Activated T-helper 1 cell treated with anti-CD3 and anti-CD28 coated beads, Interleukin-12 subunit alpha, Interleukin-12 subunit beta, Interleukin-2, Interleukin-4 antibody, amounts not matched to agents 30 ng/mL and 10 ng/mL and 1 ng/mL, durations not matched to agents 14 hours and 24 hours and 36 hours (primary cell): ENCODE measurements at places on chromosomes 4 and X.

DNA sequence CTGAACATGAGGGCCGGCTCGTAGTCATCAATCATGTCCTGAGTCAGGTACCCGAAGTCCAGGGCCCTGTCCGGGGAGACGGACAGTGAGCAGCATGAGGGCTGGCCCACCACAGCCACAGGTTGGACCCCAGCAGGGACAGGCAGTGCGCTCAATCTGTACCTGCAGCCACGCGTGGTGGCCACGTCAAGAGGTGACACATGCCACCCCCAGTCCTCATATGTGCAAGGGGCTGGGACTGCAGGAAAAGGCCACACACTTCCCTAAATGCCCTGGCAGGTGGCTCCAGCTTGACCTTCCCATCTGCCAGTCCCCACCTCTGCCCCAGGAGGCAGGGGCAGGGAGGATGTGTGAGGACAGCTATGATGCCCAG is 73.8 kb upstream of the MXD4 start:
- H3K4me1 ChIP-seq: no peaks in the 10 kb centered on the region
- H3K4me3 ChIP-seq: no peak overlapping the region
- H3K36me3 ChIP-seq: no peaks in the 10 kb centered on the region
- no peak overlapping the region for H3K27ac ChIP-seq
- H3K27me3 ChIP-seq: no peaks in the 10 kb centered on the region
- DNase-seq: no peak

- no peak for DNase-seq
- no peaks in the 10 kb centered on the region for H3K4me1 ChIP-seq
- H3K27me3 ChIP-seq: no peaks in the 10 kb centered on the region
- no peak overlapping the region for H3K27ac ChIP-seq
- H3K4me3 ChIP-seq: no peak overlapping the region
- no peaks in the 10 kb centered on the region for H3K36me3 ChIP-seq
Measured at GRCh38 chr4:180812783-180813182, 1430.4 kb upstream of the TENM3 start.

DNA sequence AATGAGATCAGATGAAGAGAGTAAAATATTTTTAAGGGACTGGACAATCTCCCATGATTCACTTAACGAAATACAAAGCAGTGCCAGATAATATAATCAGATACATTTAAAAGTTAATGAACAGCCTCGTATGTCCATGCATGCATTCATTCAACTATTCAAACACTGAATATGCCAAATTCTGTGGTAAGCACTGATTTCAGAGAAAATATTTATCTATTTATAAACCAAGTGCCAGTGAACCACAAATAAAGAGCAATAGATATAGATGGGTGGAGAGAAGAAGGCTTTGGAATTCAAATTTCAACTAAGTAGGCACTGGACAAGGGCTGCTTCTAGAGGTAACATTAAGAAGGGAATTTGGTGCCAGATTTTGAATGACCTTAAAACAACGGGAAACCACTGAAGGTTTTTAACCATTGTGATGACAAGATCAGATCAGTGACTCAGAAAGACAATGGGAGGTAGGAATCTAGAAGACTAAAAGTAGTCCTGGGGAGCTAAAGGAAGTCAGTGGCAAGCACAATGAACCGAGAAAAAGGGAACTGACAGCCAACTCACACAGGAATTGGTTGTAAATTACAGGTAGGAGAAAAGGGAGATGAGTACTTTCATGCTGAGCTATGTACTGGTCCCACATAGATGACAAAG is 14.2 kb downstream of the ELOVL6 start:
- peaks cover 18% of the 10 kb centered on the region for H3K36me3 ChIP-seq
- peaks cover 31% of the 10 kb centered on the region for H3K4me1 ChIP-seq
- no peaks in the 10 kb centered on the region for H3K27me3 ChIP-seq
- peak overlapping the region; percentile 30 for H3K27ac ChIP-seq

DNA sequence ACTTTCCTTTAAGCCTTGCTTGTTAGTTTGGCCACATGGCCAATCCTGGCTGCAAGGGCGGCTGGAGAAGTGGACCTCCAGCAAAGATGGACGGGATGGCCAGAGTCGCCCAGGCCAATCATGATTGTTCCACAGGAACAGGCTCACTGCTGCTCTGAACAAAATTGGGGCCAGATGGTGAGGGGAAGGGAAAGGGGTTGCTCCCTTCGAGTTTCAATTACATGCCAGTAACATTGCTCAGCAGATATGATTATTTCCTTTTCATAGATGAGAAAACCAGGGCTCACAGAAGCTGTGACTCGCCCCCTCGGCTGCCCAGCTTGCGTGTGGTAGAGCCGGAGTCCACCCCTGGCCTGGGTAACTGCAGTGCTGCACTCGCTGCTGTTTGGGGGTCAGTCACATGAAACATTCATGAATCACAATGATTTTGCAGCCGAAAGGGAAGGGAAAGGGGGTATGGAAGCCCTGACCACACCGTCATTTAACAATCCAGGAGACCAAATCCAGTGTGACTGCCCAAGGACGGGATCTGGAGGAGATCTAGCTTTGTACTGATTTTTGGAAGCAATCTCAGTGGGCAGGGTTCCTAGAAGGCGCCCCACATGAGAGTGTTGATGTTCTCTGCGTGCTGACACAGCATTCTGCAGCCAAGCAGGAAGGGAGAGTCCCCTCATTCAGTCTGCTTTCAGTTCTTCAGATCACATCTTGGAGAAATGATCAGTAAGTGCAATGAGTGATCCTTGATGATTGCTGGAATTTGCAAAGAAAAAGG is 77.3 kb upstream of the MSX1 start:
- no peak overlapping the region for H3K27ac ChIP-seq
- no peaks in the 10 kb centered on the region for H3K27me3 ChIP-seq
- H3K36me3 ChIP-seq: no peaks in the 10 kb centered on the region
- no peaks in the 10 kb centered on the region for H3K4me1 ChIP-seq

DNA sequence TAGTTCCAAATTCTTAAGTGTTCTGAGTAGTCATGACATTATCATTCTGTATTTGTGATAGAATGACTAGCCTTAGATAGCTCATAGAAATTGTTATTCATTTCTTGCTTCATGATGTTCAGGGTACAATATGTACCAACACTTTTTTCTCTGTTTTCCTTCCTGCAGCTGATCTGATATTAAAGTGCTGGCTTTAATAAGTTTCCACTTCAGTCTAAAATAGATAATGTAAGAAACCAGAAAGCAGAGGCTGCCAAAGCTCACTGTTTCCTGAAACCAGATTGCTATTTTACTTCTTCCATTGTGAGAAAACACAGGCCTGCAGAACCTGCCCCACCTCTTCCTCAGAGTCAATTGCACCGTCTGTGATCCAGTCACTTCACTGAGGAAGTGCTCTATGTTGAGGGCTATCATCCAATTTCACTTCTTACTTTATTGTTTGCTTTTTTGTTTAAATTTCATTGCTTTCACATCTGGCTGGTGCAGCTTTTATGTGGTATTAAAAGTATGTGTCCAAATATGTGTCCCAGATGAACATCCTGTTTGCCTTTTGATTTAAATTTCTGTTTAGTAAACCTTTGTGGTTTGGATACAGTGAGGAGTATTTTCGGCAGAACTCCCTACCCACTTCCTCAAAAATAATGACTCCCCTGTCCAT is 652.1 kb downstream of the ANKRD50 start:
- H3K36me3 ChIP-seq: no peaks in the 10 kb centered on the region
- no peak for DNase-seq
- no peaks in the 10 kb centered on the region for H3K27me3 ChIP-seq
- no peak overlapping the region for H3K4me3 ChIP-seq
- H3K4me1 ChIP-seq: no peaks in the 10 kb centered on the region

- no peaks in the 10 kb centered on the region for H3K4me1 ChIP-seq
- no peak for DNase-seq
- no peaks in the 10 kb centered on the region for H3K36me3 ChIP-seq
- no peaks in the 10 kb centered on the region for H3K27me3 ChIP-seq
- no peak overlapping the region for H3K4me3 ChIP-seq
Measured at GRCh38 chr4:17187003-17187402, 288.6 kb upstream of the LDB2 start.

DNA sequence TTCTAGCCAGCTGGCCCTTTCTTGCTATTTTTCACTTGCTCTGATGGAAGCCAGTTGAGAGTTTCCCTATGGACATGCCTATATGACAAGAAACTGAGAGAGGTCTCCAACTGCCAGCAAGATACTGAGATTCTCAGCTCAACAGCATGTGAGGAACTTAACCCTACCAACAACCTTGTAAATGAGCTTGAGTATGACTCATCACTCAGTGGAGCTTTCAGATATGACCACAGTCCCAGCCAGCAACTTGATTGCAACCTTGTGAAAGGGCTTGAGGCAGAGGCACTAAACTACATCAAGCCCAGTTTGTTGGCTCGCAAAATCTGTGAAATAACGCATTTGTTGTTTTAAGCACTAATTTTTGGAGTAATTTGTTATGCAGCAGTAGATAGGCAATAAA is 175.8 kb downstream of the COMMD8 start:
- H3K36me3 ChIP-seq: no peaks in the 10 kb centered on the region
- no peak for DNase-seq
- H3K4me1 ChIP-seq: no peaks in the 10 kb centered on the region

GRCh38 chr4:186685767-186686183 is 37.9 kb downstream of the FAT1 start:
- no peaks in the 10 kb centered on the region for H3K36me3 ChIP-seq
- no peak for DNase-seq
- no peaks in the 10 kb centered on the region for H3K27me3 ChIP-seq
- no peaks in the 10 kb centered on the region for H3K4me1 ChIP-seq
- H3K27ac ChIP-seq: no peak overlapping the region
- H3K4me3 ChIP-seq: no peak overlapping the region

DNA sequence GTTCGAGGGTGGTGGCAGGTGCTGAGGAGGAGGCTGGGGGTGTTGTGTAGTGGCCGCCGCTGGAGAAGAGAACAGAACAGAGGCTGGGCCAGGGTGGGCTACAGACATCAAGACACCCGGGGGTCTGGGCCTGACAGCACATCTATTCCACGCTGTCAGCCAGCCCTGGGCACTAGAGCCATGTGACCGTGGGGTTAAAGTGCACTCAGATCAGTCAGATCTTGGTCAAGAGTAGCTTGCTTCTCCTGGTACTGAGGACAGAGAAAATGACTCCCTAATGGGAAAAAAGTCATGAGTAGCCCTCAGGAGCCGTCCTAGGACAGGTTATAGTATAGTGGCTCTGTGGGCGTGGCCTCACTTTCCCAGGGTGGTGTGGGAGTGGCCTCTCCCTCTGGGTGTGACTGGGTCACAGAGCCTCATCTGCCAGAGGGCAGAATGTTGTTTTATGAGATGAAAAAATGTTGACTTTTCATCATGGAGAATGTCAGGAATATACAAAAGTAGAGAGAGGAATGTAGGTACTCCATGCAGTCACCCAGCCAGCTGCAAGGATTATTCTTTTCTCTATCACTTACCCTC is 19.4 kb downstream of the TRMT44 start:
- H3K4me1 ChIP-seq: no peaks in the 10 kb centered on the region
- no peak overlapping the region for H3K27ac ChIP-seq
- no peak overlapping the region for H3K4me3 ChIP-seq
- H3K36me3 ChIP-seq: peaks cover 17% of the 10 kb centered on the region
- H3K27me3 ChIP-seq: no peaks in the 10 kb centered on the region
- DNase-seq: no peak

- H3K27me3 ChIP-seq: peaks cover 2% of the 10 kb centered on the region
- H3K4me1 ChIP-seq: no peaks in the 10 kb centered on the region
- no peaks in the 10 kb centered on the region for H3K36me3 ChIP-seq
- no peak overlapping the region for H3K27ac ChIP-seq
Measured at GRCh38 chrX:24412637-24413363, 52.3 kb upstream of the PDK3 start.

DNA sequence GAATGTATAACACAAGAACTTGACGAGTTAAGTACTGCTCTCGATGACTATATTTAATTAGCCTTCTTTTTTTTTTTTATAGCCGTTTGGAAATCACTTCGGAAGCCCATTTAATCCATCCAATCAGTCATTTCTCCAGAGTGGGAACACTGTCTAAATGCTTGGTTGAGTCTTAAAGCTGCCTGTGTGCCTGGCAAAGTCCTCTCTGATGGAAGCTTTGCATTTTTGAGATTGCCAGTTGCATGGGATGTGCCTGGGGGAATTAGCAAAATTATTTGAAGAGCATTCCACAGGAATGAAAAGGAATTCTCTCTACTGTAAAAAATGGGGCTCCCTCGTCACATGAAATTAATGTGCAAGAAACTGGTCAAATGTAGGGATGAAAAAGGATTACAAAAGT is 398.8 kb upstream of the RPS6KA3 start:
- no peaks in the 10 kb centered on the region for H3K36me3 ChIP-seq
- no peak overlapping the region for H3K27ac ChIP-seq
- H3K4me1 ChIP-seq: no peaks in the 10 kb centered on the region
- H3K27me3 ChIP-seq: no peaks in the 10 kb centered on the region
- no peak overlapping the region for H3K4me3 ChIP-seq

GRCh38 chr4:156909010-156909409 is 62.6 kb downstream of the PDGFC start:
- no peaks in the 10 kb centered on the region for H3K4me1 ChIP-seq
- H3K4me3 ChIP-seq: no peak overlapping the region
- no peaks in the 10 kb centered on the region for H3K27me3 ChIP-seq
- no peak for DNase-seq
- no peaks in the 10 kb centered on the region for H3K36me3 ChIP-seq

GRCh38 chr4:38980903-38981676 is 51.1 kb downstream of the TMEM156 start:
- peaks cover 59% of the 10 kb centered on the region for H3K4me1 ChIP-seq
- H3K27me3 ChIP-seq: no peaks in the 10 kb centered on the region
- H3K27ac ChIP-seq: peak overlapping the region; percentile 81
- H3K4me3 ChIP-seq: peak overlapping the region; percentile 25
- peaks cover 63% of the 10 kb centered on the region for H3K36me3 ChIP-seq

GRCh38 chrX:46991664-46992063 is 79.4 kb downstream of the JADE3 start:
- H3K27ac ChIP-seq: no peak overlapping the region
- no peaks in the 10 kb centered on the region for H3K27me3 ChIP-seq
- DNase-seq: no peak
- no peaks in the 10 kb centered on the region for H3K36me3 ChIP-seq

DNA sequence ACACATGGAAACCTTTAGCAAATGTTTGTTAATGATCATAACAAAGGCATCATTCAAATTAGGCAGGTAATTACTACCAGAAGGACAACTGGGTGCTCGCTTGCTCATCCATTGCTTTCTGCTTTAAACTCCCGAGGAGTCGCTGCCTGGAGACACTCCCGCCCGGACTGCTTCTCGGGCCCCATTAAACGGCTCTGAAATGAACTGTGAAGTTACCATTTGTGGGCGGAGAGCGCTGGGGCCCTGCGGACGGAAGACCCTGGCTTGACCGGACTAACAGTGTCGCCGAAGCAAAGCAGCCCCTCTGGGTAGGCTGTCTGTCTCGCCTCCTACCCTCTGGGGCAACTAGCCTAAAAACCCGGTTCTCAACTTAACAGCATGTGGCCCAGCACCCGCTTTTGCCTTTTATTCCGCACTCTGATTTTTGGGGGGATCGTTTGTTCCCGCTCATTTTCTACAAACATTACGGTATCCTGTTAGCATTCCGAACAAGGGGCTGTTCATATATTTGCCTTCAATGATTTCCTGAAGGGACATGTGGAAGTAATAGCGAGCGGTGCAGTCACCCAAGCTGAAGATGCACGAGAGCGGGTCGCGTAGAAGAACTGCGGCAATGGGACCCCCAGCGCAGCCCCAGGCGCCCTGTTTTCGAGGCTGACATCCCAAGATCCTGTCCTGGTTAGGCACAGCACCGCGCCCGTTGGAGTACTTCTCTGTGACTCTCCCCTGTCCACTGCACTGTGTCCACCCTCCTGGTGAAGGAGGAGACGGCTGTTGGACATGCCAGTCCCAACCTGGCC is 1.6 kb upstream of the PDGFRA start:
- H3K27me3 ChIP-seq: peaks cover 79% of the 10 kb centered on the region
- peaks cover 6% of the 10 kb centered on the region for H3K4me1 ChIP-seq
- peaks cover 2% of the 10 kb centered on the region for H3K36me3 ChIP-seq
- peak overlapping the region; percentile 53 for H3K4me3 ChIP-seq
- no peak for DNase-seq

GRCh38 chr4:14241574-14241973 is 614.0 kb upstream of the BOD1L1 start:
- H3K4me3 ChIP-seq: no peak overlapping the region
- H3K27ac ChIP-seq: no peak overlapping the region
- H3K4me1 ChIP-seq: no peaks in the 10 kb centered on the region
- H3K27me3 ChIP-seq: no peaks in the 10 kb centered on the region
- no peak for DNase-seq
- H3K36me3 ChIP-seq: no peaks in the 10 kb centered on the region
